ENCODE measurements at places on chromosomes 12 and 14. TPM values are rescaled to one million over a fixed set of nuclear protein-coding genes. Genes with fewer than 3 reads are reported as not detected.

DNA sequence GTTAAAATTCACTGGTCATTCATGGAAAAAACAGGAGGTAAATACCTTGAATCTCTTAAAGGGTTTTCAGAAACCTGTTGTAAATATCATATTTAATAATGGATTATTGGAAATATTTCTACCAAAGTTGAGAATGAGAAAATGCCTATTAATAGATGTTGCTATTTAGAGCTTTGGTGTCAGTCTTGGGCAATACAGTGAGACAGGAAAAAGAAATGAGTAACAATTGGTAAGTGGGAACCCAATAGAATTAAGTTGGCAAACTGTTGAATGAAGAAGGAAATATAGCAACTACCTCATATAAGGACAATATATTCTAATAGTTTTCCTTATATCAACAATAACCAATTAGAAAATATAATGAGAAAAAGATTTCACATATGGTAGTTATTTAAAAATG, 78.0 kb downstream of the ATF7IP start:
- DNase-seq = no peak

DNA sequence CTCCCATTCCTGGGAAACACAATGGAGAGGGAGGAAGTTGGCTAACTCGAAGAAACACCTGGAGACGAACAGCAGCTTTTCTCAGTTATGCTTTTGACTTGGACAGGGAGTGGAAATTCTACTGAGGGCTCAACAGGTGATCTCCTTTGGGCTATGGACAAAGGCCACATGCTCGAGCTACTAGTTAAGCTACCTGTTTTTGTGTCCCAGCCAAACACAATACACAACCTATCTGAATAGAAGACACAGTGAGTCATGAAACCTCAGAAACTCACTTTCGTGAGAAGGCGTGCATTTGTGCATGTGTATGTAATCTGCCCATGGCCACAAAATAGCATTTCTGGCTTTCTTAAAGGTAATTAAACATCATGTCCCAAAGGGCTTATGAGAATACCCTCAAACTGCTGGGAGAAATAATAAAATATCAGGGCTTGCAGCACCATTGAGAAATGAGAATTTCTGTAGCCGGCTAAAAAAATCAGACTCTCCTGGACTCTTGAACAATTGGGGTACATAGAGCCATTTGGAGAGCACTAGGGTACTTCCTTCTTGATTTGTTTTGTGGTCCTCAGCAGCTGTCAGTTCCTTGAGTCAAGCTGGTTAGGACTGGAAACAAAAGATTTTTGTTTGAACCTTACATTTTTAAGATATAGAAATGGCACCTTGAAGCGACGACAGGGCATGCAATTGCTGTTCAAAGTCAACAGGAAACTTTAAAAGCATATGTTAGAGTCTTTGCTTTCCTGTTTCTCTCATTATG, 85.5 kb upstream of the PTHLH start:
- no peak for DNase-seq

- no peak for DNase-seq
These were observed 123.6 kb downstream of the SMOC1 start for GRCh38 chr14:70002589-70003346.

The RXYLT1 gene
- 9.8 TPM for total RNA-seq
